Epithelial cell of esophagus (primary cell): ENCODE measurements at places on chromosomes 11 and 22.
A peak's percentile ranks its signal among the peaks of the same experiment; 100 is the strongest.

DNA sequence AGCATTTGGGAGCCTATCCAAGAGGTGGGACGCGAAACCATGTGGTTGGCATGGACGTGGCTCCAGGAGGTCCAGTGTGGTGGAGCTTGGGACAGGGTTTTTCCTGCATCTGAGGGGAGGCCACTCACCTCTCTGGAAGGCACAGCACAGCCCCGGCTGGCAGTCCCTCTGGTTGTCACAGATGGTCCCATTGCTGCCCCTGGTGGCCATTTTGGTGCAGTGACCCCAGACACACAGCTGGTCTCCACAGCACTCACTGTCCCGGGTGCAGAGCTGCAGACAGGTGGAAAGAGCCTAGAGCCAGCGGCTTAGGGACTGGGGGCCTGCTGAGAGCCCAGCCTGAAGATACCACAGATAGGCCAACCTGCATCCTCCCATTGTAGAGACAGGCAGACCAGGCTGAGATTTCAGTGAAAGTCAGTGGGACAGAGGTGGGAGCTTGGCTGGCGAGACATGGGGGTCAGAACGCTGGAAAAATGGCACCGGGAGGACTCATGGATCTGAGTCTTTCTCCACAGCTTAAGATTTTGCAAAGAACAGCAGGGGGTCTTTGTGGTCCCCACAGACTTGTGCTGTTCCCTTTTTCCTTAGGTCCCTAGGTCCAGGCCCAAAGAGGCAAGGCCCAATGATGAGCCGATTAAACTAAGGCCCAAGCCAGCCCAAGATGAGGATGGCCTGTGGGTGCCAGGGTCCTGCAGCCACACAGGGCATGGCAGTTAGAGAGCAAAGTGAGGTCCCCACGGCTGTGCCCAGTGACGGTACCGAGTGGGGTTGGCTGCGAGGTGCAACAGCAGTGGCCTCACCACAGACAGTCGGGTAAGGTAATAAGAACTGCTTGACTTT lies 41.4 kb downstream of the DKK3 start:
- peak; percentile 51 for DNase-seq

GRCh38 chr11:134846328-134847082 lies 434.5 kb upstream of the B3GAT1 start:
- no peak for DNase-seq

GRCh38 chr11:102757823-102758549 lies 22.4 kb downstream of the MMP10 start:
- DNase-seq: peak; percentile 90

- no peak for DNase-seq
Measured at GRCh38 chr22:28239941-28240340, 320.9 kb upstream of the PITPNB start.

GRCh38 chr11:18705651-18706281 lies 7.2 kb downstream of the TMEM86A start:
- DNase-seq: no peak

DNA sequence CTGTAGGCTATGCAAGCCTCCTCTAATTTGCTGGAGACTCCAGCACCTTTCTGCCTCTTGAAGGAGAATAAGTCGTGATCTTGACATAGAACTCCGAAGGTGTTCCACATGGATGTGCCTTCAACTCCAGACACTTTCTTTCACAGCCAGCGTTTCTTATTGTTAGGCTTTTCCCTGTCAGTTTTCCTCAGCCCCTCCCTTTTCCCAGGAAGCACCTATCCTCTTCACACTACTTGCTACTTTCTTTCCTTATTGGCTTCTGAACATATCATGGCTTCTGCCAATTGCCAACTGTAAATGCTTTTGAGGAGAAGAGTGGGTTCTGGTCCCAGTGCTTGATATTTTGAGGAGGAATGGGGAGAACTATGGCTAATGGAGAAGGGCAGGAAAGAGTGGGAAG lies 216.3 kb upstream of the PGR start:
- DNase-seq: no peak

GRCh38 chr11:11439591-11439990 lies 86.5 kb upstream of the CSNK2A3 start:
- no peak for DNase-seq

GRCh38 chr11:59705294-59705693 lies 8.4 kb downstream of the OR10V1 start:
- peak; percentile 61 for DNase-seq

- no peak for DNase-seq
Measured at GRCh38 chr11:25943777-25944661, 387.9 kb upstream of the ANO3 start.

GRCh38 chr22:19530751-19531150 lies 6.5 kb upstream of the CLDN5 start:
- DNase-seq: no peak

GRCh38 chr22:50044485-50045118 lies 13.5 kb downstream of the TTLL8 start:
- no peak for DNase-seq

- no peak for DNase-seq
Measured at GRCh38 chr11:108142304-108142703, 20.9 kb downstream of the ACAT1 start.

DNA sequence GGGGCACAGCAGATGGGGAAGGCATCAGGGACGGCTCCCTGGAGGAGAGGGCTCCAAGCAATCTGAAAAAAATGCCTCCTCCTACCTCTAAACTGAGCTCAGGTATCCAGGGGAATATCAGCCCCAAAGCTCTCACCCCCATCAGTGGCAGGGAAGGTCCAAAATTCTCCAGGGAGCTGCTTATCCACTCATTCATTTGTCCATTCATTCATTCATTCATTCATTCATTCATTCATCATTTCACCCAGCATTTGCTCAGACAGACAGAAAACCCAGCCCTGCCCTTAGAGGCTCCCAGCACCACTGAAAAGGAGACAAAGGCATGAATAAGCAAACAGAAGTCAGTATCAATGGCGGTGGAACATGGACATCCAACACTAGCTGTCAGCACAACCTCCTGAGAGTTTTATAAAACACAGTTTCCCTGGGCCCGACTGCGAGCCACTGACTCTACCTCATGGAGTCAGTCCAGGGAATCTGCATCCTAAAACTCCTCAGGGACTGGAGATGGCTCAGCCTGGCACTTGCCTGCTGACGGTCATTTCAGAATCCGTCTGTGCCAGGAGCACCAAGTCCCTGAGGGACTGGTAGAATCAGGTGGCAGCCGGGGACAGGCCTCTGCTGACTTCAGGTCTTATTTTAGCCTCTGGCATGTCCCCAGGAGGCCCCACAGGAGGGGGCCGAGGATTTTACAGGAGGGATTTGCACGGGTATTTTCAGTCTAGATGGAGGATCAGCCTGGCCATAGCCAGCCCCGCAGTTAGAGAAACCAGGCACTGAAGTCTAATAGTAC lies 164.6 kb downstream of the MN1 start:
- no peak for DNase-seq

- no peak for DNase-seq
Measured at GRCh38 chr22:17926516-17926915, 97.8 kb downstream of the MICAL3 start.

- no peak for DNase-seq
Measured at GRCh38 chr11:60972182-60973030, 926 bp downstream of the CD6 start.

GRCh38 chr22:38172832-38173640 lies 8.6 kb downstream of the PLA2G6 start:
- peak; percentile 64 for DNase-seq

DNA sequence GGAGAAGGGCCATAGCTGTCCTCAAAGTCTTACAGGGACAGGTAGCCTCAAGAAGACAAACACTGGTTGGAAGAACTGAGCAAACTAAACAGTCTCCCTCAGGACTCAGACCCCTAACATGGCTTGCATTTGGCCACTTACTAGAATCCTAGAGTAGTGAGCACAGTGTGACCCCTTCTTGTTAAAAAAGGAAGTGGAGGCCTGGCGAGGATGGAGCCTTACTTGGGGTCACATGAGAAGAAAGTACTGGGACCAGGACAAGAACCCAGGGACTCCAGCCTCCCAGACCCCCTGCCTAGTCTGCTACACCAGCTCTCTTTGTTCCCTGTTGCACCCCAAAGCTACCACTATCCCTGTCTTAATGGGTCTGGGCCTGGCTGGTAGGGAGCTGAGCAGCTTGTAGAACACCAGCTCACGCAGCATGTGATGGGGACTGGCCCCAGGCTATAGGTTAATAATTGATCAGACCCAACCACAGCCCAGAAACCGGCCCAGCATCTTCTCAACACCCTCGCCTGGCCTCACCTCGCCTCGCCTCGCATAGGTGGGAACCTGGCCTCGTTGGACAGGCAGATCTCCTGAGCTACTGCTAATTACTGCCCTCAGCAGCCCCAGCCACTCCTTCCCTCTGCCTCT lies 17.6 kb downstream of the DGAT2 start:
- DNase-seq: no peak

- DNase-seq: no peak
Measured at GRCh38 chr22:35345808-35346505, 34.9 kb upstream of the HMOX1 start.

DNA sequence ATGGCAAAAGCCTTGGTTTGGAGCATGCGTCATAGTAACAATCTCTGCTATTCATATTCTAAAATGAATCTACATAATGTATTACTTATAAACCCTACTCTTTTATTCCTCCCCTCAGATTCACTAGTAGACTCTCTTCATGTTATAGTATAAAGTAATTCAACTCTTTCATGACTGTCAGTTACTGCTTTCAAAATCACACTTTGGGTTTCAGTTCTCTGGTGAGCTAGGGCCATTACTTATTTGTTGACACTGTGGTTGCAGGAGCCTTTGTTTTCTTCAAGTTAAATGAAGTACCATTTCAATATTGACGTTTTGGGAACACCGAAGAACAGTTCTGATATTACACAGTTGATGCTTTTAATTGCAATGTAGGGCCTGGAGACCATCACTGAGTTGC lies 378.4 kb downstream of the DDX10 start:
- no peak for DNase-seq

DNA sequence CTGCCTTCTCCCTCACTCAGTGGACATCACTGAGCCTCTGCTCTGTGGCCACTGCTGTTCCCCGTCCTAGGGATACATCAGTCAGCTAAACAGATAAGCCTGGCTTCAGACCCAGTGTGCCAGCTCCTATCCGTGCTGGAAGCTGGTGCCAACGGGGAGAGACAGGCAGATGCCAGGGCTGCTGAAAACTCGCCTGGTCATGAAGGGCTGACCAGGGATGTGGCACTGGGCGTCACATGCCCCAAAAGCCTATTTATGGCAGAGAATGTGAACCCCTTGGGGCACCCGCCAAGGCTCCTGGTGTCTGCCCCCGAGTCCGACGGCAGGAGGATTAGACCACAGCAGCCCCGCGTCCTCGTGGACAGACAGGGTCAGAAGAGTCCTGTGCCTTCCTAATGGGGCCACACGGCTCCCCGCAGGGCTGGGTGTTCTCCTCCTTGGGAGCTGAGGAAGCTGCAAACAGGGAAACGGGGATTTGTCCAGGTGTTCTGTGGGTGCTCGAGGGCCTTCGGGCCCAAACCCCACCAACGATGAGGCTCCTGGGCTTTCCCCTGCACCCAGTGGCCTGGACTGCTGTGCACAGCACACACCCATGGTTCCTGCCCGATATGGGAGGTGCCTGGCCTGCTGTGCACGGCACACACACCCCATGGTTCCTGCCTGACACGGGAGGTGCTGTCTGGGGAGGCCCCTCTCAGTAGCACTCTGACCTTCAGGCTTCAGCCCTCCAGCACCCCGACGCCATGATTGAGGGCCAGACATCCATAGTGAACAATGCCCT lies 19.9 kb downstream of the ANO1 start:
- no peak for DNase-seq

GRCh38 chr11:72751116-72752087 lies 806 bp downstream of the ARAP1 start:
- DNase-seq: no peak

DNA sequence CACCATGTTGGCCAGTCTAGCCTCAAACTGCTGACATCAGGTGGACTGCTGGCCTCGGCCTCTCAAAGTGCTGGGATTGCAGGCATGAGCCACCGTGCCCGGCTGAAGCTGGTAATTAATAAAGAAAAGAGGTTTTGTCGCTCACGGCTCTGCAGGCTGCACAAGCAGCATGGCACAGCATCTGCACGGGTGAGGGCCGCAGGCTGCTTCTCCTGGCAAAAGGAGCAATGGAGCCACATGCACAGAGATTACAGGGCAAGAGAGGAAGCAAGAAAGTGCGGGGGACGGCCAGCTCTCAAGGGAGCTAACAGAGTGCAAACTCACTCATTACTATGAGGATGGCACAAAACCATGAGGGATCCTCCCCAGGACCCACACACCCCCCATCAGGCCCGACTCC lies 4.7 kb upstream of the PARVB start:
- no peak for DNase-seq
